ENCODE measurements at places on chromosomes 3 and 15.

- DNase-seq = no peak
Measured at GRCh38 chr3:126013751-126014156, 44.8 kb downstream of the ROPN1B start.

- DNase-seq = no peak
Measured at GRCh38 chr3:192570821-192571791, 156.2 kb downstream of the FGF12 start.

GRCh38 chr15:29435811-29436210 lies 166.2 kb upstream of the NSMCE3 start:
- DNase-seq = no peak

GRCh38 chr15:41714291-41714690 lies 54.1 kb downstream of the MGA start:
- no peak for DNase-seq

DNA sequence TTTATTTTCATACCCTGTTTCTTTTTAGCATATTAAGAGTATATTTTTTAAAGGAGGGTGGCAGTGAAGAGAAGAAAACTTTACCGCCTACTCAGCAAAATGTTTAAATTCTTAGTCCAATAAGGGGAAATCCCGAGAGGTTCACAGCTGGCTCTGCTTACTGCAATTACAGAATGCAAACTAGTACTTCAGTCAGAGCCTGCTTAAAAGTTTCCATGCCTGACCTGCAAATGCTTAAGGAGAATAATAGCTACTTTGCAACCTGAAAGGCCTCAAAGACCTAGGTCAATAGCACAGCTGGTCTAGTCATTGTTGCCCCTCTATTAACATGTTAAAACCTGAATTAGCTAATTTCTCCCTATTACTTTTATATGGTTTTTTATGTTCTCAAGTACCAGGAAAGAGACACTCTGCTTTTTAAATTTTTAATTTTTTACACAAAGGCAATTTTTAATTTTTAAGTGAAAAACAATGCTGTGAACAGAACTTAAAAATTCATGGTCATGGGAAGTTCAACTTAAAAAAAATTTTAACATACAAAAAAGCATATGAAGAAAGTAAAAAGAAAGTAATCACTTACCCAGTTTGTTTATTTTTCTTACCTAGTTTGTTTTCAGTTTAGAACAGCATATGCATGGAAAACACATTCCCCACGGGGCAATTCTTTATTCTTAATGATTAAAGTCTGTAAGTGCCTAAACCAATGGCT lies 79.2 kb downstream of the P3H2 start:
- no peak for DNase-seq

GRCh38 chr15:41930221-41930866 lies 36.5 kb upstream of the SPTBN5 start:
- no peak for DNase-seq

DNA sequence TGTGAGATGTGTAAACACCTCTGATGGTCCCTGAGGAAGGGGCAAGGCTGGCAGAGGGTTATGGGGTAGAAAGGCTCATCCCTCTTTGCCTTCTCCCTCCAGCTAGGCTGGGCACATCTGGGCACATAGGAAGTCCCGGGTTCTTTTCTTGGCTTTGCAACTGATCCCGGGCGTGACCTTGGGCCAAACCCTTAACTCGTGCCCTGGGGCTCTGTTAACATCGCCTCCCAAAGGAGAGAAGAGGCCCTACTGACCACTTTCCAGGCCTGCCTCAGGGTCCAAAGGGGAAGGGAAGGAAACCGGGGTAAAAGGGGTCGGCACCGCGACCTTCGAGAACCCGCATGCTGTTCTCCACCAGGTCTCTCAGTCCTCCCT lies 549 bp downstream of the C3orf18 start:
- no peak for DNase-seq

GRCh38 chr15:74750751-74751150 lies 2.1 kb downstream of the CYP1A2 start:
- no peak for DNase-seq

DNA sequence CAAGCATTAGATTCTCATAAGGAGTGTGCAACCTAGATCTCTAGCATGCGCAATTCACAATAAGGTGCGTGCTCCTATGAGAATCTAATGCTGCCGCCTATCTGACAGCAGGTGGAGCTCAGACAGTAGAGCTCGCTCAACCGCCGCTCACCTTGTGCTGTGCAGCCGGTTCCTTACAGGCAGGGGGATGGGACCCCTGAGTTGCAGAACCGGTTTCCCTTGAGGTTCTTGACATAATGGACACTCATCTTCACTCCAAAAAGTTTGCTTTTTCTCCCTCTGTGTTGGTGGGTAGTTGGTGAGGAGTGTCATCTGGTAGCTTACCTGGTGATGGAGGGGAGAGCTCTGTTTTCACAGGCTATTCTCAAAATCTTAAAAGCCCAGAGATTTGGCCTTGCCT lies 324.0 kb upstream of the TBL1XR1 start:
- no peak for DNase-seq

DNA sequence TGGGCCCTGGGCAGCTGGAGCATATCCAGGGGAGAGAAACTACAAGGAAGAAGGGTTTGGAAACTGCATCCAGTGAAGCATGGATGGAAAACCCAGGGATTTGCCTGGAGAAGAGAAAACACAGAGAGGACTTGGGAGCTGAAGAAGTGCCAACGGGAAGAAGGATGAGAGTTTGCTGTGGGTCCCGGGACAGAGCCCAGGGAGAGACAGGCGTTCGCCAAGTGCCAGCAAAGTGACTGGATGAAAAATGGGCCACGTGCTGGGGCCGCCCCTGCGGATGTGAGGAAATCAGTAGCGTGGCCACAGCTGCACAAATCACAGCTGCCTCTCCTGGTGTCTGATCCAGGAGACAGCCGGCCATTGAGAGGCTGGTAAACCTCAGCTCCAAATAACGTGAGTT lies 70.4 kb downstream of the HES1 start:
- DNase-seq = no peak

DNA sequence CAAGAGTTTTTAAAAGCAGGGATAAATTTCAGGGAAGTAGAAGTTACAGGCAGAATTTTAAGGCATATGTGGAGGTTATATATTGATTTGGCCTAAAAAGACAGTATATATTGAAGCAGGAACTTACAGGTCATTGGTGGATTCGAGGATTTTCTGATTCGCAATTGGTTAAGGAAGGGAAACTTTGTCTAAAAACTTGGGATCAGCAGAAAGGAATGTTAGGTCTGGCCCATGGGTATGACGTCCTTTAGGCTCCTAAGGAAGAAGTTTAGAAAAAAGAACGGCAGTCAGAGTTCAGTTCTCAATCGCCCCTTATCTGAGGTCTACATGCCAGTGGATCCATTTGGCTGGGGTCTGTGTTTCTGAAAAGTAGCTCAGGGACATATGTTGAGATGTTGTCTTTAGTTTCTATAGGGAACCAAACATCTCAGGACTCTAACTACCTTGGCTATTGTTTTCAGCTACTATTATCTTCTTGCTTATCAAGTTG lies 33.2 kb upstream of the ACP3 start:
- no peak for DNase-seq

- no peak for DNase-seq
Measured at GRCh38 chr3:150763841-150764483, 993 bp upstream of the SIAH2 start.

GRCh38 chr3:10245081-10245712 lies 3.1 kb upstream of the TATDN2 start:
- no peak for DNase-seq
